ENCODE measurements at places on chromosomes 2 and 18.
A peak's percentile ranks its signal among the peaks of the same experiment; 100 is the strongest.

DNA sequence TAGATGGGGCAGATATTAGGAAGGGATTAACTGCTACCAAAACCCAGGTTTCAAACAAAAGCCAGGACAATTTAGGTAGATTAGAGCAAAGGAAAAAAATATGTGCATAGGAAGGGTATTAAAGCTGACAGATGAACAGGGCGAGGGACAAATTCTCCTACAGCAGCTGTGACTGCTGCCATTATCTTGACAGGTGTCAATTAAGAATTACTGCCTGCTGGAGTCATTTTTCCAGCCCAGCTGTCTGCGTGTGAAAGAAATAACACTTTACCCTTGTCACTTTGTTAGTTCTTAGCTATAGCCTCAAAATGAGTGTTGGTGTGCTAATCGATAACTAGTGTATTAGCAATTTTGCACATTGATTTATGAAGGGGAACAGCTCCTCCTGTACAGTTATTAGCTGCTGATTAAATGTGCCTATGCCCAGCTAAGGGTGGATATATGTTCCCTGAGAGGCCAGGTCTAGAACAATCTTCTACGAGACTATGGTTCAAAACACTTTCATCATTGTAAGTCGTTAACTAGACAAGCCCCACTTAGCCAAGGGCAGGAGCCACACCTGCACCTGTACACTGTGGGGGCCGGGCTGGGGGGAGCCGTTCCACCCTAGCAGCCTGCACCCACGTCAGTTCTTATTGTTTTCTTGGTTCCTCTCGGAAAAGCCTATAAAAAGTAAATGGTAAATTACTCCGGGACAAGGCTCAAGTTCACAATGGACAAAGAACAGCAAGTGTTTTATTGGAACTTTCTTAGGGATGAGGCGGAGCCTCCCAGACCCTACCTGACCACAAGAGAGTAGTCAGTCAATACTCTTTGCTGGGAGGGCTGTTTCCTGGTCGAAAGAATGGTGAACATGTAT, 7.7 kb downstream of the TSHZ1 start:
- no peak for DNase-seq

DNA sequence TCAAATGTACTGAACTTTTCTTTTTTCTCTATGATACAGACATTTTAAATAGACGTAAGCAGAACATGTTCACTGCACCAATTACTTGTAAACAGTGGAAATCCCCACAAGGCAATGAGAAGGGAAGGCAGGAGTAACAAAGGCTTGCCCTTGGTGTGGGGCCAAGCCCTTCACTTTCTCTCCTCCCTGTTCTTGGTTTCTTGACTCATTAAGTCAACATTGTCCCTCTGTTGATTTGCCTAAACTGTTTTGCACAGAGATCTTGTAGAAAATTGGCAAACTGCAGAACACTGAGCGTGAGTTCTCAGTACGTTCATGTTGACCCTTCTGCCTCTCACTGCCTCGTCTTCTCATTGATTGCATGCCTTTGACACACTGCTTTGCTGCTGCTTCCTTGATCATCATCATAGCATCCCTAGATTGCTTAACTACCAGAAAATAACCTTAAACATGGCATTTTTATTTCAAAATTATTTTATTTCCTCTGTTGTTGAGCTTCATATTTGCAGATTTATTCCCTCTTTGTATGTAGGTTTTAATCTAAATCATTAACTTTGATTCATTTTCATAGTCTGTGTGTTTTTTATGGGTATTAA, 257.7 kb downstream of the PTGR3 start:
- DNase-seq: no peak

DNA sequence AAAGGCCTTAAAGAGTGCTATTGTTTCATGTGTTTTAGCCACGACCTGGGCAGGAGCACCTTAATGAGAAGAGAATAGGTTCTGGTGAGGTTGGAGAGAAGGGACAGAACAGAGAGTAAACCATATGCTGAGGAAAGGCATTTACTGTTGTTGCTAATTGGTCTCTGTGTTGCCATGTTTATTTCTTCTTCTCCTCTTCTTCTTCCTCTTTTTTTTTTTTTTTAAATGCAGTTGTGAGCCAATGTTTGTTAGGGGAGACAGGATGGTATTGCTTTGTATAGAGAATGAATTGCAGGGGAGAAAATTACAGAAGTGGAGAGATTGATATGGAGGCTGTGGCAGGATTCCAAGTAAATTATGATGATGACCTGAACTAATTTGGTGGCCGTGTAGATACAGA, 2.6 kb downstream of the SCN9A start:
- DNase-seq: no peak

DNA sequence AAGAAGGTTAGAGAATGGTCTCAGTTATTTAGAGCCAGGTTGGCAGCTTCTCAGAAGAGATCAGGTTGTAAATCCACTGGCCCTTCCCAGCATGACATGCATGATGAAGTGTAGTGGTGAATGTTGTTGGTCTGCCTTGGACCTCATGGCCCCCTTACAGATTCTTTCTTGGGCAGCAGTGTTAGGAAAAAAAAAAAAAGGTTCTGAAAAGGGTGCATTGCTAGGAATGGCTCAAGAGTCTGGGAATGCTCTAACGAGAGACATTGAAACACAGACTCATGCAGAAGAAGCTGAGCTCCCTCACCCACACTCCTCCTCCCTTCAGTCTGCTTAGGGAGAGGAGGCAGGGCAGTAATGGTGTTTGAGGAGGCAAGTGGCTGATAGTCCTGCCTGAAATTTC, 105.5 kb downstream of the POLE4 start:
- no peak for DNase-seq

GRCh38 chr2:70199320-70199864, 8.6 kb upstream of the C2orf42 start:
- DNase-seq: no peak

- DNase-seq: no peak
These were observed 71.3 kb downstream of the ASXL2 start for GRCh38 chr2:25806941-25807340.

DNA sequence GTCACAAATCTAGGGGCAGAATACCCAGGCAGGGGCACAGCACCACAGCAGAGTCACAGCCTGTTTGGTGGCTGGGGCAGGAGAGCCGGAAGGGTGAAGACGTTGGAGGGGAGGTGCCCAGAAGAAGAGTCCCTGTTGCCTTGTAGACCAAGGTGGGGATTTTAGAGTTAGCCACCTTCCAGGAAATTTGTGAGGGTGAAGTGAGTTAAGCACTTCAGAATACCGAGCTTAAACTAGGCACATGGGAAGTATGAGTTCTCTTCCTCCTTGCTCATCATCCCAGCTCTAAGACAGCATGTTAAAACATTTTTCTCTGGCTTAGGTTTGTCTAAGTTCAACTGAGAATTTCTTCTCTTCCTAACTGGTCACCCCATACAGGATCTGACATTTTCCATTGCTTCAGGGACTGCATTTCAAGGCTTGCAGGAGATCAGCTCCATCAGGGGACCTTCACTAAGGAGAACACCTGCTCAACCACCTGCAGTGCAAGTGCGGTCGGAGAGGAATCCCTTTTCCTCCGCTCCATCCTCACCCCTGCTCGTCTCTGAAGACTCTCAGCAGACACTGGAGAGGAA, 26.5 kb upstream of the PHLPP1 start:
- DNase-seq: no peak

GRCh38 chr2:98643496-98644100, 35.2 kb downstream of the UNC50 start:
- no peak for DNase-seq

- DNase-seq: no peak
These were observed 72.4 kb downstream of the TEX51 start for GRCh38 chr2:126971162-126971480.

GRCh38 chr2:176614049-176614448, 344.8 kb downstream of the MTX2 start:
- no peak for DNase-seq

- no peak for DNase-seq
These were observed 199.0 kb downstream of the LPIN1 start for GRCh38 chr2:11945139-11946126.

- DNase-seq: no peak
These were observed 11.0 kb upstream of the UBE2F start for GRCh38 chr2:237955640-237956401.

GRCh38 chr2:205411558-205411957, 270.7 kb upstream of the NRP2 start:
- no peak for DNase-seq

- peak; percentile 76 for DNase-seq
These were observed 25.7 kb downstream of the NPPC start for GRCh38 chr2:231900486-231900942.

GRCh38 chr2:196515608-196516007, 123.9 kb upstream of the CCDC150 start:
- no peak for DNase-seq

DNA sequence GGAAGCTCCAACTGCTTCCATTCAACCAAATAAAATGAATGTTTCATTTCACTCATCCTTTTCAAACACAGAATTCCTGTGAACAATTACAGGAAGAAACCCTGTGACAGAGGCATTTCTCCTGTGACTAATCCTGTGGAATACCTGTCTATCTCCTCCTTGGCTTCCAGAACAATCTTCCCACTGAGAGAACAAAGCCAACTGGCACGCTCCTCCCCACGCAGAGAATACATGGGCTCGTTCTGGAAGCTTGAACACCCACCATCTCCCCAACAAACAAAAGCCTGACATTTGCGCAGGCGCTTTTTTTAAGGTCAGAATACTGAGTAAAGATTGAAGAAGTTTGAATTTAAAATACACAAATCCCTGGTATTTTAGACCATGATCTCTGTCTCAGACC, 104.7 kb upstream of the SLC66A3 start:
- DNase-seq: no peak

DNA sequence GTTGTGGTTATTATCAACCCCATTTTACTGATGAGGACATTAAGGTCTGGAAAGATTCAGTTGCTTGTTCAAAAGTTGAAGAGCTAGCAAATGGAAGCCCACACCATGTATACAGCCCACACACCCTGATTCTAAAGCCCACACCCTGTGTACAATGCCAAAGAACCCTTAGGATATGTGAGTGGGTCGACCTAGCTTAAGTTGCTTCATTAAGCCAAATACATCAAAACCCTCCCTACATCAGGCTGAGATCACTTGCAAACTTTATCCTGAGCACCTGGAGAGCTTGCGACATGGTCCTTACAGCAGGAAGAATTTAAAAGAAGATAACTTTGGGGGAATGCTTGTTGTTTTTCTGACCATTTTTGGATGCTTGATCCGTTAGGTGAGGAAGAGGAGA, 435 bp upstream of the ARHGAP25 start:
- DNase-seq: no peak

DNA sequence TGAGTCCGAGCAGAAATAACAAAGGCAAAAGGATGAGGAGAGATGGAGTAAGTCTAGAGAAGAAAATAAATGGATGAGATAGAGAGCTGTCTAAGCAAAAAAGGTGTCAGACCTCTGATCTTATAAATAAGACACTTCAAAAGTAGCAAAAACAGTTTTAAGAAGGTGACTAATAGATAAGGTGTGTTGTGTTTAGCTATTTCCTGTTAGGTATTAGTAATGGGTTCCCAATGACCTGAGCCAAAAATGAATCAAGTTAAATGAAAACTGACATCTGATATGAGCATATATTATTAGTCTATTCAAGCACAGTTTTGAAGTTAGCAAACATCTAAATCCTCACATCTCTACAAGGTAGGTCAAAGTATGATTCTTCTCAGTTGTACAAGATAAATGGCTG, 10.6 kb downstream of the SUPT7L start:
- DNase-seq: no peak

DNA sequence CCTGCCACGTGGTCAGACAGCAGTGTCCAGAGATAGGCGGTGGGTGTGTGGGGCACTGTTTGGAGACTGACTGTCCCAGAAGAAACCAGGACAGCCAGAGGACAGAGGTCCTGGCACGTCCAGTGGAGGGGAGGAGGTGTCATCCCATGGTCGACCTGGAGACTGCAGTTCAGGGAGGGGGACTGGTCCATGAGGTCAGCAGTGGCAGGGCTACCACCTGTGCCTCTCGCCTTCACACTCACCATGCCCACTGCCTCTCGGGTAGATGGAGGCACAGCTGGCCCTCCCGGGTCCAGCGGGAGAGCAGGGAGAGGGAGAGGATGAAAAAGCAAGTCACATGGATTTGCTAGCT, 53.9 kb downstream of the INHBB start:
- DNase-seq: no peak

DNA sequence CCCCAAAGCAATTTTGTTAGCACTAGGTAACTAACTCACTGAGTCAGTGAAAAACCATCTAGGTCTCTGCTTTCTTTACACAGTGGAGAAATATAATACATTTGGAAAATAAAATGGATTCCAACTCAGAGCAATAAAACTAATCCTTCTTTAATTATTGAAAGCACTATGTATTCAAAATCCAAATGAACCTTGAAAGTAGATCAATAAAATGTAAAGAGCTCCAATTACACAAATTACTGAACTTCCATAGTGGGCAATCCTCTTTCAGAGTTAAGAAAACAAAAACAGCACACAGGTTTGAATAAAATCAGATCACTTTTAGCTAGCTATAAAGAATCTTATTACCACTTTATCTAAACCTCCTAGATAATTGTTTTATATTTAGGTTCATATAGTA, 208.1 kb downstream of the NR4A2 start:
- no peak for DNase-seq

DNA sequence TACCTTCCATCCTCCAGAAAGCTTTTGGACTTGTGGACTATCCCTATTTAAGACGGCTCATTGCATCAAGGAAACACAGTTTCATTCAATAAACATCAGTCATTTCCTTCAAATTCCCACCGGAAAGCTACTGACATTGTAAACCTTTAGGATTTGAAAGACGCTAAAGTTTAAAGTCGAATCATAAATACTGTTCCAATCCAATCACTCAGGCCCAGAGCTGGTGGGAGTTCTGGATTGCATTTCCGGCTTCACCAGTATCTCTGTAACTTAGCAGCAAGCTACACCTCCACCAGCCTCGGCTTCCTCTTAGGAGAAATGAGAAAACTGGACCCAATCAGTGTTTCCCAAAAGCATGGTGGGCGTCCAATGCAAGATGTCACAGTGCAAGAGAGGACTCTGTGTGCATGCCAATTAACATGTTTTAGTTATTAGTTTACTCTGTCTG, 1.6 kb downstream of the WDFY1 start:
- DNase-seq: no peak

GRCh38 chr2:72915907-72916742, 1.2 kb upstream of the EMX1 start:
- peak; percentile 87 for DNase-seq

DNA sequence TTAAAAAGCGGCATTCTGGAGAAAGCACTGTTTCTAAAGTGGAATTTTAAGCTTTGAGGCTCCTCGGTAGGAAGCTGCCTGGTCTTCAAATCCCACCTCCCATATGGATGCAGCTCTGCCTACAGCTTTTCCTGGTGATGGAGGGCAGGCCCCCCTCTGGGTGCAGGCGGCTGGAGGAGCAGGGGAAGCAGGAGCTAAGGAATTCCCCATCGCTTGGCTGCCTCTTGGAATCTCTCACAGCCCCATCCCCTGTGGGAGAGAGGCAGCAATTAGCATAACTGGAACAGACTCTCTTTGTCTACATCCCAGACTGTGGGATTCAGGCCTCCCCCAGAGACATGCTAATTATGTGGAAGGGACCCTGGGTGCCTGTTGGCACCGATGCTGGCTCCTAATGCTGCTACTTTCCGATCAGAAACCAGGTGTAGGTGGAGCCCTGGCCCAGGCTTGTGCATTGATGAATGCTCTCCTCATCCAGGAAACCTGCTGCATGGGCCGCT, 51.3 kb downstream of the LIPG start:
- peak; percentile 71 for DNase-seq
